Posterior cingulate gyrus (tissue), 11 donors: ENCODE measurements at places on chromosomes 3 and 15.

GRCh38 chr15:50431204-50431603 lies 7.0 kb downstream of the USP8 start:
- DNase-seq, result no peak

DNA sequence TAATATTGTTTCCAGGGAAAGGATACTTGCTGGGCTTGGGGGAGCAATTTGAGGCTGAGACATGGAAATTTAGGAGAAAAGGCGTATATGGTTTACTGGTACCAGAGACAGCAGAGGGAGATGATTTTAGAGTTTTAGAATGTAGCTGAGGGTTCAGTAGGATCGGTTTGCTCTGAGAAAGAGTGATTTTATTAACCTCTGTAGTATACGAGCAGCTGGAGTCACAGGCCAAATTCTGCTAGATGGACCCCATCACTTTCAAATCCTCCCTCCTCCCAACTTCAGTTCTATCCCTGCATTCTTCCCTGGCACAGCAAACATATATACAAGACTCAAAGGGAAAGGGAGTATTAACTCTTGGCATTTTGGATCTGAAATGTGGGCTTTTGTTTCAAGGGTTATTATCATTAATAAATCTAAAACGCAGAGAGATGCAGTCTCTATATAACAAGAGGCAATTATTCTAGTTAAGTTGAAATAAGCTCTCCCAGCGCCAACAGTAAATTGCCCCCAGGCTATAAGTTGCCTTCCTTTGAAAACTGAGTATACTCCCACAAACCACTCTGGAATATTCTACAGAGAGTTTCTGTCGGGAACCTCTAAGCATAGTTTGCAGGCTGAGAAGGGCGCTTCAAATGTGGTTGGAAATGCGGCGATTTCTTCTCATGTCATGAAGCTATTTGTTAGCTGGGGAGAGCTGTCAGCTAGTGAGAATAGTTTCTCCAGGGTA lies 5.4 kb downstream of the CRABP1 start:
- no peak for DNase-seq

DNA sequence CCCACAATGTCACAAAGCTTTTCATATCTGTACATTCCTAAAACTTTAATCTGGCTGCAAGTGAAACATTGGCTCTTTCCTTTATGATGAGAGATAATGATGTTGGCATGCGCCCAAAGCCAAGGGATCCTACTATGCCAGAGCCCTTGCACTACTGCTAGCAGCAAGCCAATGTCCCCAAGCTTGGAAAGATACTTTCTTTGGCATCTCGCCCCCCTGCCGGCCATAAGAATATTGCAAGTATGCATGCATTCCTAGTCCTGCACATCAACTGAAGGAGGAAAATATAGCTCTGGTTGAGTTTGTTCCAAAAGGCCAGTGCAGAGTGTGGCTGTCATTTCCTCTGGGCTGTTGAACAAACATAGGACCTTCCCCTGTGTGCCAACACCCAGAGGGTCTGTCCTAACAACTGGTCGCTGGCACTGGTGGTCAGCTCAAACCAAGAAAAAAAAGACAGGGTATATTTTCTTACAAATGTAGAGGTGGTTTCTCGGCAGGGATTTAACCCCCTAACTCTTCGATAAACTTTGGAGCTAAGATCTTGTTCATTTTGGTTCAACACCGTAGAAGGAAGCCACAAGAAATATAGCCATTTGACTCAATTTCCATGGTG lies 120.9 kb upstream of the ZBED2 start:
- DNase-seq, result no peak

DNA sequence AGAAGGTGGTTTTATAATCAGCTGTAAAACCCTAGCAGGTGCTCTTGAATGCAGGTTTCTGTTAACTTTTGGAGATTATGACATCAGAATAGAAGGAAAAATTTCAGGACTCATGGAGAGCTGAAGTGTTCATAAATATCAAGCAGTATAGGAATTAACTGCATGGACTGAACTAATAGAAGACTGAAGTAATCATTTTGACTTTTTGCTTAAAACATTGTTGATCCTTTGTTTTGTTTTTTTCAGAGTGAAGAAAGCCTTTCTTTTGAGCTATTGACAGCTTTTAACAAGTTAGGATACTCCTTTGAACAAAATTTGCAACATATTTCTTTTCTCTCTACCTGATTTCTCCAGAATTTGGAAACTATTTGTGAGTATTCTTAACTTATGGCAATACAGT lies 70.6 kb upstream of the DAZL start:
- no peak for DNase-seq

DNA sequence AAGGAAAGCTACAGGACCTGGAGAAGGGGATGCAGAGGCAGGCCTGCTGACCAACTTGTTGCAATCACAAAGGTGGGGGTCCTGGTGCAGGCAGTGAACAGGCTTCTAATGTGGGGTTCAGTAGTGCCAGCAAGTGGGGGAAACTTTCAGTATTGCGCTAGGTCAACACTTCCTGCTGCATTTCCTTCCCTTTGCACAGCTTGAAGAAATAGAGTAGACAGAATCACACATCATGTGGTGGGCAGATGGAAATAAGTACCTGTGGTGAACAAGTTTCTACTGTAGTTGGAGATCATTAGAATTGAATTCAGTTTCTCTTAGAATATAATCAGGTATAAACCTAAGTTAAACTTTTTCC lies 63.4 kb downstream of the RGMA start:
- DNase-seq, result no peak

GRCh38 chr3:12755754-12756153 lies 3.3 kb downstream of the TMEM40 start:
- no peak for DNase-seq

DNA sequence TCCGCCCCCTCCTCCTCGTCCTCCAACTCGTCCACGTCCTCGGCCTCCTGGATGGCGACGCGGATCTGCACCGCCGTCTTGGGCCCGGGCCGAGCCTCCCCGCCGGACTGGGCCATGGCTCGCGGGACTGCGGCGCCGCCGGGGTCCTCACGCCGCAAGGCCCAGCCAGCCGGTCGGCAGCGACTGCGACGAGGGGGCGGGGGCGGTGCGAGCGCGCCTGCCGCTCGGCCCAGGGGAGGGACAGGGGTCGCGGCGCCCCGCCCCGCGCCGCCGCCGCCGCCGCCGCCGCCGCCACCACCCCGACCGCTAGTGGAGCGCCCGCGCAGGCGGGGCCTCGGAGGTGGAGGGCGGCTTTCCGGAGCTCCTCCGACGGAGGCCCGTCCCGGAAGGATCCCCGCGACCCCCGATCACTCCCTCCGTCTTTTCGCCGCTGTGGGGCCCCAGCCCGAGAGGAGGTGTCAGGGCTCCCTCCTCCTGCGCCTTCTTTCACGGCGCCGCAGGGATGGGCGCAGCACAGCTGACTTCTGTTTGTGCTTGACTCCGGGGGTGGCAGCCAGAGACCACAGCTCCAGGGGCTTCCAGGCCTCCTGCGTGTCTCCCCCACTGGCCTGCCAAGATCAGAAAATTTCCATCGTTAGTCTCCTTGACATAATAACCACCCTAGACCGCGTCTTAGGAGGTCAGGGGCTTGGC lies at the start of gene LARP6:
TSS of gene LARP6 (minus strand) at position 185 of the 693 bp plus-strand sequence. CDS start at position 116, 69 bp downstream.
- peak; percentile 61 for DNase-seq

DNA sequence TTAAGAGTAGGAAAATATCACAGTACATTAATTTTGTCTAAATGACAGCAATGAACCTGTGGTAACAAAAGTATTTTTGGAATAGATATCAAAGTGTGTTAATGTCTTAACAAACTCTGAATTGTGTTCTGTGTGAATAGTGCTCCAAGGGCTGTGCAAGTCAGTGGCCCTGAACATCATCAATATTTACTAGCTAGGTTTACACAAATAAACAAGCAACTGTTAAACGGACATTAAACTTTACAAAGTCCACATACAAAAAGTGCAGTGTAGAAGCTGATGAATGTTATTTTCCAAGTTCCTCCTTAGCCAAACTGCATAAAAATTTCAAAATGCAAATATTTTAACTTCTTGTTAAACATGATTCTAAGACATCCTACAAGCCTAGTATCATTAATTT lies 2.1 kb upstream of the GTF2A2 start:
- DNase-seq, result no peak
